ENCODE measurements at places on chromosomes 7 and 10. TPM values are rescaled to one million over a fixed set of nuclear protein-coding genes. Genes with fewer than 3 reads are reported as not detected.

GPR26 gene
- total RNA-seq, result not detected

GRCh38 chr7:52838981-52839411, 196.4 kb upstream of the POM121L12 start:
- no peak for DNase-seq

TMEM236 gene
- total RNA-seq, result not detected

PILRA gene
- 3.3 TPM for total RNA-seq

GRCh38 chr10:25017154-25017590, 760 bp downstream of the THNSL1 start:
- DNase-seq, result no peak

DNA sequence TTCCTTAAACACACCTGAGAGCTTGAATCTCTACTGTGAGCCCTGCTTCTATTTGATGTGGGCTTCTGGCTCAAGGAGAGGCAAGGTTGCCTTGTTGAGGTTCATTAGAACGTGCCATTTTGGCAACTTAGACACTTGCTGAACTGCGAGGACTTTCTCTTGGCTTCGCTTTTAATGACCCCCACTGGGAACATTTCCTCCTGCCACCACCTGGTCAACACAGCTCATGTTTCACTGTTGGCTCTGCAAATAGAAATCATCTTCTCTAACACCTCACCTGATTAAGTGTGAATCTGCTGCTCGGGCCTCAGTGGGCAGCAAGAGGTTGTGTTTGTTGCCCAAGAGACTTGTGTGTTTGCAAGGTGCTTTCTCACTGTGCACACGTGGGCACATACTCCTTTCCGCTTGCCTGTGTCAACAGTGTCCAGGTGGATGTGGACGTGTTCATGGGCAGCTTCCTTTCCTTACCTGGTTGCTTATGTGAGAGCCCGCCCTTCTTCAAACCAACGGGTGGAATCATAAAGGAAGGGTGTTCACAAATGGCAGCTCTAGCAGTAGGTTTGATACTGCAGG, 147.0 kb downstream of the NRP1 start:
- DNase-seq, result no peak

DNA sequence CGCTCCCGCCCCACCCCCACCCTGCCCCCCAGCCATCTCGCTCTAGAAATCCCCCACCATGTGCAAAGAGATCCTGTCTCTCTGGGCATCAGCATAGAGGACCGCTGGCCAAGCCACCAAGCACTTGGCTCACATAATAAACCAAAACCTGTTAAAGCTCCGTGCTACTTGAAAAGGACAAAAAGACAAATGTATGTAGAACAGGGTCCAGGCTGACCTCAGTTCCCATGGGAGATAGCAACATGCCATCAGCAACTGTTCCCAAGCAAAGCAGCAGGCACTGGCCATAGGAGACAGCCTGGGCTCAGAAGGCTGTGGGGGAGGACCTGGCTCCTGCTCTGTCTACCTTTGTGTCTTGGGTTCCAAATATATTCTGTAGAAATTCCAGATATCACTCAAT, 38.4 kb upstream of the GDF10 start:
- DNase-seq, result no peak

DNA sequence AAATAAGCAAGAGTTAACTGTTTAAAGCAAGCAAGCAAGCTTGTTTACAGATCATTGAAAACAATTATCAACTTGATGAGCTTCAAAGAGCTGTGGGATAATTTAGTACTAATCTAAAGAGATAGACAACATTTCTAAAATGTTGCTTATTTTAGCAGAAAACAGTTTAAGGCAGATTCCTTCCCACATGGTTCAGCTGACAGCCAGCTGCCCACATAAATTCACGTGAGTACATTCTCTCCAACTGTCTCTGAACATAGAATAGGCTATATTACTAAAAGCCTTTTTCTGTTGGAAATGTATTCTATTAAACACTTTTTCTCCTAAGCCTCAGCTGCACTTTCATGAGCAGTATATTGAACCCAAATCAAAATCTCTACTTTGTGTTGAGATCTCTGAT, 174.1 kb downstream of the LRRN3 start:
- no peak for DNase-seq

DNA sequence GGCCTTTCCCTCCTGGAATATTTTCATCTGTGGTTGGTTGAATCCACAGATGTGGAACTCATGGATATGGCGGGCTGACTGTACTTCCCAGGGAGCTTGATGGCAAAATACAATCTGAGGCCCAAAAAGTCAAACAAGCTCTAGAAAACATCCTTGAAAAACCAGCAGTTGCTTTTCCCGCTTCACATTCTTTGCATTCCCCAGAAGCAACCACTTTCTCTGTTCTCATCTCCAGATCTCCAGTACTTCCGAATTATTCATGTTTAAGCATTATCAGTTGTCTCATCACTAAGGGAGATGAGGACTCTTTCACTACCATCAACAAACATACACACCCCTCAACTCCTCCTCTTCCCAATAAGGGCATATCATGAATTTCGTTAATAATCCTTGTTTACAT, 55.3 kb downstream of the KIF5B start:
- no peak for DNase-seq

DNA sequence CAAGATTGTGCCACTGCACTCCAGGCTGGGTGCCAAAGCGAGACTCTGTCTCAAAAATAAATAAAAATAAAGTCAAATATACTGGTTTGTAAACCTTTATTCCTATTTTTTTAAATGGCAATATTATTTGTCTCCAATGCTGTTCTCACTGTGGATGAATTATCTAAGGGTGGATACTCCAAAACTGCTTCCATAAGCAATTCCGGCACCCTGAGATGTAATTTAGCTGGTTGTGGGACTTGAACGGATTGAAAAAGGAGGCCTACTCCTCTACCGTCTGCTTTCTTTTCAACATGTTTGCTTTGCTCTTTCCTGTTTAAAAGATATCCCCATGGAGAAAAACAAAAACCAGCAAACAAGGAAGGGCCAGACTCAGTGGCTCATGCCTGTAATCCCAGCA, 54.4 kb downstream of the SLC35B4 start:
- DNase-seq, result no peak
